ENCODE measurements at places on chromosomes 3 and 15.

DNA sequence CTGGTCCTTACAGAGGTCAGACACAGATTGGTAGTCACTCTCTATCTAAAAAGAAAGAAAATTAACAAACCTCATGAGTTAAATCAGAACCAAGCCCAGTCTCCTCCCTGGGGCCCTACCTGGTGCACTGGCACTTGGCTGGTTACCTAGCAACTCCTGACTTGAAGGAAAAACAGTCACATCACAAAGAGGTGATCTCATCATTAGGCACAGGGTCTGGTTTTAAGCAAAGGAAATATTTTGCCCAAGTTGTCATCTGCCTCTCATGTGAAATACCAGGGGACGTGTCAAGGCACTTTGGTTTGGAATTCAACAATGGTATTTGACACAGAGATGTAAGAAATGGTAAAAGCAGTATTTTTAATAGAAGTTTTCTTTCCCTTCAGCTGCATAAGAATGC, 47.7 kb upstream of the FMN1 start:
- DNase-seq, result no peak

GRCh38 chr3:86989006-86989405, 1.9 kb downstream of the VGLL3 start:
- no peak for DNase-seq

- DNase-seq, result no peak
Observed at GRCh38 chr3:132038198-132038825, 3.5 kb upstream of the CPNE4 start.

- no peak for DNase-seq
Observed at GRCh38 chr3:45066109-45066801, 40.2 kb downstream of the CLEC3B start.

DNA sequence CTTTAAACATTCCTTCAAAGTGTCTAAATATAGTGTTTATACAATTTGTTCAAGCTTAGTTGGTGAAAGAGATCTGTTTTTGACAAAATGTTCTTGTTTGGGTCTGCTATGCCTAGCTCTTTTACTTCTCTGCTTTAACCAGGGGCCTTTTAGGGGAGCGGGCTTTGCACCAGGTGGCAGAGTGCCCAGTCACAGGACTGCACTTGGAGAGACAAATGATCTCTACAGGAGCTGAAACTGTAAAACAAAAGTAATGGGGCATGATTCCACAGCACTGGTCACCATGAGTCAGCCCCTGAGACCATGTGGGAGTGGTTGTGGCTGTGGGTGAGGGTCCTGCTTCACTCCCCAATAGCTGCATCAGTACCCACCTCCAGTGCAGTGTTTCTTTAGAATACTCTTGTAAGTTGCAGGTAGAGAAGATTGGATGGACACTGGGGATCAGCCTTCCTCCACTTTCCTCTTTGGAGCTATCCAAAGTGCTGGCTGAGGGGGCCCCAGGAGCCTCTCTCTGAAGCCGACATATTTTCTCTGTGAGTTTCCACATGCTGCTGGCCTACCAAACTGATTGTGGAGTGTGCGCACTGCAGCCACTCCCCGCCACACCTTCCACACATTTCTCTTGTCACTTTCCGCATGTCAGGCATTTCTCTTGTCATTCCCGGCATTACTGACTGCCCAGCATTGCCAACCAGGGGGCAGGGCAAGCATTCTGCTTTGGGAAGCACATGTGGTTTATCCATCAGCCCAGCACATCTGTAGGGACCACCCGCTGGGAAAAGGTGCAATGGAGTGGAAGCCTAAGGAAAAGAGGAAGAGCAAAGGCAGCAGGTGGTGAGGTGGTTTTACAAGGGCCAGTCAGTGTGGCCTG, 110.0 kb downstream of the EPHB1 start:
- DNase-seq, result no peak

DNA sequence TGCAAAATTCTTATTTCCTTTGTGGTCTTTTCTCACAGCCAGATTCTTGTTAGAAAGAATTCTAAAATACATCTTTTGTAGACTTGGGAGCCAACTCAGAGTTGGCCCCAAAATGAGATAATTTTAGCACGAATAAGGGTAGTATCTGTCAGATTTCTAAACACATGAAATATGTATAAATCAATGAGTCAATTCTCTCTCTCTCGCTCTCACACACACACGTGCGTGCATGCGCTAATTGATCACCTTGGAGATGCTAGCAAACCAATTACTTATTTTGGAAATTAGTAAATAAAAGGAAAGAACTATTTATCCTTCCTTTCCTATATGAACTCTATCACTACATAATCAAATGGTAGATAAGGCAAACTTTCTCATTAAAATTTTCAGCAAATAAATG, 32.9 kb upstream of the PIK3R4 start:
- DNase-seq, result no peak

- DNase-seq, result no peak
Observed at GRCh38 chr3:23880703-23881339, 36.0 kb downstream of the NKIRAS1 start.

DNA sequence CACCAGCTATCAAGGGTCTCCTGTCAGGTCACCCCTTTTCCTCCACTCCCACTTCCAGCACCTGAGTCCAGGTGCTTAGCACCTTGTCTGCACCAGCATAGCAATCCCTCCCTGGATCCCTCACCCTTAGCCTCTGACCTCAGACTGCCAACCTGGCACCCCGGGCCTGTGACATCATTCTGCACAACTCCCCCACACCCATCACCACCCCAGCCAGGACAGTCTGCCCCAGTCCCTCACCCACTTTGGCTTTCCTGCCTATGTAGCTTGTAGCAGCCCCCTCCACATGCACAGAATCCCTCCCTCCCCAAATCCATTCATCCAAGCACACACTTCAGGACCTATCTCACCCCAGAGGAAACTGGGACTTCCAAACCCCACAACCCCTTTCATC, 819 bp upstream of the PLXNB1 start:
- DNase-seq, result no peak

GRCh38 chr15:42144841-42145375, 11.5 kb downstream of the PLA2G4F start:
- DNase-seq, result no peak

- DNase-seq, result no peak
Observed at GRCh38 chr3:117762621-117763037, 1053.0 kb downstream of the TUSC7 start.

GRCh38 chr15:28955993-28956421, 70.2 kb downstream of the APBA2 start:
- DNase-seq, result no peak

DNA sequence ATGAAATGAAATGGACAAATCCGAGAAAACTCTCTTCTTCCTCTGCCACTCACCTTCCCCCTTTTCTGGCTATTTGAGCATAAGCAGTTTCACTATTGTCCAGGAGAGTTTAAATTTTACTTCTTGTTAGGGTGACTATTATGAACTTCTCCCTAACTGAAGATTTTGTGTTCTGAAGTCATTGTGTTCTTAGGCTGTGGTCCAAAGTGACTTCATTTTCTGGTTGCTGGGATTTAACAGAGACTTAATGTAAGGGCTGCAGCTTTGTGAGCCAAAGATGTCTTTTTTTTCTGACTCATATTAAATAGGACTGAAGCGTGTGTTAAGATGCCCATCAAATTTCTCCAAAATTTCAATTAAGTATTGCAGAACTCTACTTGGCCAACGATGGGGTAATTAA, 46.5 kb upstream of the FSTL1 start:
- no peak for DNase-seq

DNA sequence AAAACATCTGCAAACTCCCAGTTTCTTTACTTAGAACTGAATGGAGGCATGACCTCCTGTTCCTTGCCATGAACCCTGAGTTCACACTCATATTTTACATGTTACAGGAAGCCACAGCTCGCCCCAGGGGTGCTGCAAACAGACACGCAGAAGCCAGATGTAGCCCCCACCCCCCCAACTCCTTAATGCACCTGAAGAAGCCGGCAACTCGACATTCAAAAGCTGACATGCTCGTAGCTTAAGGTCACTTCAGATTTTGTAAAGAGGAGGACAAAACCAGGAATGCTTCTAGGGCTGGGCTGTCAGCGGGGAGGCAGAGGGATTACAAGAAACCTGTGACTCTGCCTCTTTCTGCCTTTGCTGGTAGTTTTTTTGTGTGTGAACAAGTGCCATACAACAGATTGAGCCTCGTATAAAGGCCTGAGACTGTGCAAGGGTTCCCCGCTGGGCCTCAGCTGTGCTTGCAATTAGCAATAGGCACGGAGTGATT, 42.0 kb upstream of the FEZF2 start:
- DNase-seq, result no peak

DNA sequence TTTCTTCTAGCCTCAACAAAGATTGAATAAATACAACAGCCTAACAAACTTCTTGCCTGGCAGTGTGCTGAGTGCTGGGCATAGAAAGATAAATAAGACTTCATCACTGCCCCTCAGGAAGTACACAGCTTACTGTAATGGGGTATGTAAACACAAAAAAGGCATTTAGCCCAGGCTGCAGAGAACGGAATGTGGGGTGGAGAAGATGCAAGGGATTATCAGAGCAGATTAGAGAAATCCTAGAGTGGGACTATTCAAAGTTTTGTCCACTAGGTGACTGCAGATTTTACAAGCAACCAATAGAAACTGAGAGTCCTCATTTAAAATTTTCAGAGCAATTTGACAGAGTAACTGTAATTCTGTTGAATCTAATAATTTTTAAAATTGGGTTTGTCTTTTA, 35.4 kb upstream of the TSC22D2 start:
- DNase-seq, result no peak
